Activated CD4-positive, CD25-positive, alpha-beta regulatory T cell (primary cell): ENCODE measurements at places on chromosomes 16 and 17.
A peak's percentile ranks its signal among the peaks of the same experiment; 100 is the strongest.

GRCh38 chr16:47565454-47565853 lies 104.3 kb downstream of the PHKB start:
- DNase-seq = peak; percentile 4

DNA sequence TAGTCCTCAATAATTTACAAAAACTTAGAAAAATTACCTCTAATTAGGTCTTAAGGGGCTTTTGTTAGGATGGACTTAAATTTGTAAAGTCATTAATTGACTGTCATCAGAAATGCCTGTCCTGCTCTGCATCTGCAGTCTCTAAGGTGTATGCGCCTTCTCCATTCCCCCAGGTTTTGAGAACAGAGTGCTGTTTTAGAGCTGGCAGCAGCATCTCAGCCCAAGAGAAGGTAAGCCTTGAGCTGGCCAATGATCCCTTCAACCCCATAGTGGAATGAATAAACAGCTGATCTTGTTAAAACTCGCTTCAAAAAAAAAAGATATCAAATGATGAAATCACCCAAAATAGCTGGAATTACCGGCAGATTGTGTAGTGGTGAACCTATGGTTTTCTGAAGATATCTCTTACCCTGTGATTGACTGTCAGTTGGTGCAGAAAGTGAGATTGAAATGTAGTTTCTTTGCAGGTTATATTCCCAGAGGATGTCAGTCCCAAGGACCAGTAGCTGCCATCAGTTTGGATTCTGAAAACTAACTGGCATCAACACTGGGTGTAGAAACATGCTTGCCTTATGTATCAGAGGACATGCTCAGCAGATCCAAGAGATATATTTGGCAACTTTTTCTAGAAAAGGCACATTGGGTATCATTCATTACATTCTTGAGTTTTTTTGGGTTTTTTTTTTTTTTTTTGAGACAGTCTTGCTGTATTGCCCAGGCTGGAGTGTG lies 25.7 kb downstream of the TRPV2 start:
- no peak for DNase-seq

- peak; percentile 50 for DNase-seq
Measured at GRCh38 chr16:1102921-1103635, 7.0 kb upstream of the C1QTNF8 start.

DNA sequence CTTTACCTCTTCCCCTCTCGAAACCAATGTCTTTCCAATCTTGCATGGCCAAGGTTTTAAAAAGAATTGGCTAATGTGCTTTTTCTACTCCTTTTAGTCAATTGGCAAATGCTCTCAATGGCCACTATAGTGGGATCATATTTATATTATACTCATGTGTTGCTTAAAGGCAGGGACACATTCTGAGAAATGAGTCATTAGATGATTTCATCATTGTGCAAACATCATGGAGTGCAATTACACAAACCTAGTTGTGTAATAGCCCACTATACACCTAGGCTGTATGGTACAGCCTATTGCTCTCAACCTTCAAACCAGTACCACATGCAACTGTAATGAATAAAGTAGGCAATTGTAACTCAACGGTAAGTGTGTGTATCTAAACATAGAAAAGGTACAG lies 180.9 kb downstream of the HS3ST3A1 start:
- DNase-seq = no peak

GRCh38 chr17:79041041-79041570 lies 17.1 kb downstream of the C1QTNF1 start:
- DNase-seq = no peak

DNA sequence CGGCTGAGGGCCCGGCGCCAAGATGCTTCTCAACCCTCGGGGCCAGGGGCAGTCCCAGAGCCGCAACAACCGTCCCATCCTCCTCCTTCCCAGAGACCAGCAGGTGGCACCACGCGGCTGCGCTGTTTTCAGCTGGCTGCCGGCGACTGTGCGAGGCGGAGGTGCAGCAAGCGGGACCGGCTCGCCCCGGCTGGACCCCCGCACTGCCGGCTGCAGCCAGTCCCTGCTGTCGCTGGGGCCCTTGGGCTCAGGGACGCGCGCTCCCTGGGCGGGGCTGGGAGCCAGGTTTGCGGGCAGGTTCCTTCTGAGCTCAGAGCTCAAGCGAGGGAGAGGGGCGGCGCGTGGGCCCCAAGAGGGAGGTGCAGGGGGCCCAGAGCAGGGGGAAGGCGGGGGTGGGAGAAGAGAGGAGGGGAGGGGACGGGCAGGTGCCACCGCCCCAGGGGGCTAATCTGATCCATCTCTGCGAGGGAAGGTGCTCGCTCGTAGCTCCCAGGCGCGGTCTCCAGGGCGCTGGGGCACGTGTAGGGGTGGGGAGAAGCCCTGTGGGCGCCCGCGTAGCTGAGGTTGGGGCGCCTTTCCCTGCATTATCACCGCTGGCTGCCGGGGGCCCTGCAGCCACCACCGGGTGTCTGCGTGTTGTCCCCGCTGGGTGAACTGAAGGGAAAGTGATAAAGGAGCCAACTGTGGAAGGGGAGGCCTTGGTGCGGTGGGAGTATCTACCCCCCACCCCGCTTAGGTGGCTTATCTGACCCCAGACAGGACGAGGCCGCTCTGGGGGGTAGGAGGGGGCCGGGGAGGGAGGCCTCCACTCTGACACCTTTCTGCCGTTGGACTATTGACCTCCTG lies 24.2 kb downstream of the STAT5A start:
- peak; percentile 58 for DNase-seq

DNA sequence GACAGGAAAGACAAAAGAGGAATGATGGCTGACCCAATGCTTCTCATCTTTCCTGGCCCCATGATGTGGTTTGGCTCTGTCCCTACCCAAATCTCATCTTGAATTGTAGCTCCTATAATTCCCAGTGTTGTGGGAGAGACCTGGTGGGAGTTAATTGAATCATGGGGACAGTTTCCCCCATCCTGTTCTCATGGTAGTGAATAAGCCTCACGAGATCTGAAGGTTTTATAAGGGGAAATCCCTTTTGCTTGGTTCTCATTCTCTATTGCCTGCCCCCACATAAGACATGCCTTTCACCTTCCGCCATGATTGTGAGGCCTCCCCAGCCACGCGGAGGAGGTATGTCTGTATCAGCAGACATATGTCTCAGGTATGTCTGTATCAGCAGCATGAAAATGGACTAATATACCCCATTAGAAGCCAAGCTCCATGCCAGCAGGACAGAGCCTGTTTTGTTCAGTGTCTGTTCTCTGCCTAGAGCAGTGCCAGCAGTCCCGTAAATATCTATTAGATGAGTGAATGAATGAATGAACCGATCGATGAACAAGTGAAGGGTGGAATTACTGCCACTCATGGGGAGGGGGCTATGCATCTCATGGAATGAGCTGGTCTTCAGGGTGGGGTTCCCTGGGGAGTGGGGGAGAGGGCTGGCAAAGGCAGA lies 304.4 kb downstream of the SOX9 start:
- DNase-seq = no peak

DNA sequence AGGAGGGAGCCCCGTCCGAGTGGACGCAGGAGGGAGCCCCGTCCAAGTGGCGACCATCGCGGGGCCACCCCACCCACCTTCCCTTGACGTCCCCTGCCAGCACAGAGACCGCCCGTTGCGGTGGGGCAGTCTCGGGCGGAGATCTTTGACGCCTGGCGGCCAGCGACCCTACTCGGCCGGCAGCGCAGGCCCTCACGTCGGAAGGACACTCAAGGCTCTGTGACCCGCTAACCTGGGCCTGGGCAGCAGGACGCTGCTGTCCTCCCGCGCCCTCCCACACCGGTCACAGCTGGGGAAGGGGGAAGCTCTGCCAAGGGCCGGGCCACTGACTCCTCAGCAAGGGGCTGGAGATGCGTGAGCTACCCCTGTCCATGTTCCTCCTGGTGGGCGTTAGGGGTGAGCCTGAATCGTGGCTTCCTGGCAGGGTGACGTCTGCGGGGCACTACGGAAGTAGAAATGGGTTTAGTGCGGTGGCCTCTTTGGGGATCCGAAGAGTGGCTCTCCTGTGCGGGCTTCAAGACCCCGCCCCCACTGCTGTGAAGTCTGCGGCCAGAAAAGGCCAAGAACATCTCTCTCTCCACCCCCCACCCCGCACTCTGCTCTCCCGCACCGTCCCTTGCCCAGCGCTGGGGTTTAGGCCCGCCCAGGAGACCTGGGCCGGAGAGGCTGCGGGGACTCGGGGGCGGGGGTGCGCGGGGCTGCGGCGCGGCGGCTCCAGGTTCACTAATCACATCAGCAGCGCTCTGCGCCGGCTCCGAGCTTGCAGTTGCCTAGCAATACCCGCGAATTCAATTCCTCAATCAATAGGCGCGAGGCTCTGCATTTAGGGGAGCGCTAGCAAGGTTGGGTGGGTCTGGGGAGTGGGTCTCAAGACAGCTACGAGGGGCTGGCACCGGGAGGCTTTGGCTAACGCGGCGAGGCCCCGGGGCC lies 5.8 kb downstream of the CBX8 start:
- DNase-seq = no peak
